ENCODE measurements at places on chromosomes 12 and 14.

- no peak for DNase-seq
Measured at GRCh38 chr14:72519543-72519942, 374.4 kb downstream of the DPF3 start.

- no peak for DNase-seq
Measured at GRCh38 chr12:55723516-55724225, 3.5 kb downstream of the RDH5 start.

DNA sequence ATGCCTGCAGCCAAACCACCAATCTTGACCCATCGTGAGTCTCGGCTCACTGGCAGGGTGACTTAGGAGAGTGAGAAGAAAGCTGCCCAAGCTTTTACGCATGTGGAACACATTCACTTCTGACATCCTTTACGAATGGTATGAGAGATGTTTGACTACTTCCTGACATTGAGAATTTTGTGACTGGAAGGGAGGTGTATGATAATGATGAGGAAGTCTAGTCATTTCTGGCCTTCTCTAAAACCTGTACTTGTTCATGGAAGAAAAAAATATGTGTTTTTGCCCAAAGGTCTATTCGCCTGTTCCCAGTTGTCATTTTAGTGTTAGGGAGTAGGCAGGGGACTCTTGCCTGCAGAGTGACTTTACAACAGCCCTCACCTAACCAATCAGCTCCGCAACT is 227.2 kb upstream of the ATP2B1 start:
- DNase-seq: no peak

DNA sequence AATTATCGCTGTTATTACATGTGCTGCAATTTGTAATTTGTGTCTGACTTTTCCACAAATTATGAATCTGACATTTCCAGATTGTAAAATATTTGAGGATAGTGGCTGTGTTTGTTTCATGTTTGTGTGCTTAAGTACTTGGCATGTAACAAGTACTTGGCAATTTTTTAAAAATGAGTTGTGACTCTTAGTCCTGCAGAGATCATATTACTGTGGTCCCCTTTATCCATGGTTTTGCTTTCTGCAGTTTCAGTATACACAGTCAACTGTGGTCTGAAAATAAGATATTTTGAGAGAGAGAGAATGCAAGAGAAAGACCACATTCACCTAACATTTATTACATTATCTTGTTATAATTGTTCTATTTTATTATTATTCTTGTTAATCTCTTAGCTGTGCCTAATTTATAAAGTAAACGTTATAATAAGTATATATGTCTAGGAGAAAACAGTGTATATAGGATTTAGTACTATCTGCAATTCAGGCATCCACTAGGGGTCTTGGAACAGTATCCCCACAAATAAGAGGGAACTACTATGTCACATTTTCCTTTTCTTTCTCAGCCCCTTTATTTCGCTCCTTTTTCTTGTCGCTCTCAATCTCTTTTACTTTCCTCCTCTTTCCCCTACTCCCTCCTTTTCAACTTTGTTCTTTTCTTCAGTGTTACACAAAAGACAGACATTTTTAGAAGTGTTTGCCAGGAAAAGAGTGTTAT is 176.1 kb downstream of the FUT8 start:
- no peak for DNase-seq

DNA sequence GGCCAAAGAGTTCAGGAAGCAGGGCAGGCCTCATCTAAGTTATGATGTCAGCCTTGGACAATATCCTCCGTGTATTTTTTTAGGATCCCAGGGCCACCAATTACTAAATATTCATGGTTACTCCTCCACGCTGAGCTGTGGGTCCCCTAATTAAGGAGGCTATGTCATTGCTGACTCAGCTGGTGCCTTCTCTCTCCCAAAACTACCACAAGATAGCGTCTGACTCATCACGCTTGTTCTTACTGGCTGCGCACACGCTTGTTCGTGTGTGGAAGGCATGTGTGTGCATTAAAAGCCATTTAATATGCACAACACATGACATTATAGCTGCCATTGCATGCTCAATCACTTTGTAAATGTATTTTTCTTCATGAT is 78.3 kb downstream of the GSC start:
- peak; percentile 68 for DNase-seq

GRCh38 chr12:78376257-78376656 is 488.3 kb upstream of the SYT1 start:
- no peak for DNase-seq

DNA sequence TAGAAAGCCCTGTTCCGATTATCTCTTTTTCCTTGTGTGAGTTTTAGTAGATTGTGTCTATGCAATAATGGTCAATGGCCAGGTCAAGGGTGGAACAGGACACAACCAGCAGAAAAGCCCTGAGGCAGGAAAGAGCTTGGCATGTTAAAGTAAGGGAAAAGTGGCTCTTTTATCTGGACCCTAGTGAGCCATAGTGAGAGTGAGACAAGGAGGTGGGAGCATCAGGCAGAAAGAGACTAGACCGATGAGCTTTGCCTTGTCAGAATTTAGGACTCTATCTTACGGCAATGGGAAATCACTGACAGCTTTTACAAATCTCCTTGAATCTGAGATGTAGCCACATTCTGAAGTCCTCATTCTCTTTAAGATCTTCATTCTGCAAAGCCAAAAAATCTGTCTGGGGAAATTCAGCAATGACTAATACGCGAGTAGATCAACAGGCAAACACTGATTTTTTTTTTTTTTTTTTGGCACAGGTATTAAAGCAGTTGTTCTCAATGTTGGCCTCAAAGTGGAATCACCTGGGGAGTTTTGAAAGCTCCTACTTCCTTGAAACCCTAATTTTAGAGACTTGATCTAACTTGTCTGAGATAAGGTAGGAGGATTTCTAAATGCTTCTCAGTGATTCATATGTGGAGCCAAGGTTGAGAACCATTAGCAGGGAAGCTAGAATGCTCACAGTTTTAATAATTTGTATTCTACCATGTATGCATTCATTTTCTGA is 33.9 kb downstream of the TMEM19 start:
- no peak for DNase-seq

GRCh38 chr12:120093336-120093591 is 23.3 kb downstream of the RAB35 start:
- DNase-seq: no peak

DNA sequence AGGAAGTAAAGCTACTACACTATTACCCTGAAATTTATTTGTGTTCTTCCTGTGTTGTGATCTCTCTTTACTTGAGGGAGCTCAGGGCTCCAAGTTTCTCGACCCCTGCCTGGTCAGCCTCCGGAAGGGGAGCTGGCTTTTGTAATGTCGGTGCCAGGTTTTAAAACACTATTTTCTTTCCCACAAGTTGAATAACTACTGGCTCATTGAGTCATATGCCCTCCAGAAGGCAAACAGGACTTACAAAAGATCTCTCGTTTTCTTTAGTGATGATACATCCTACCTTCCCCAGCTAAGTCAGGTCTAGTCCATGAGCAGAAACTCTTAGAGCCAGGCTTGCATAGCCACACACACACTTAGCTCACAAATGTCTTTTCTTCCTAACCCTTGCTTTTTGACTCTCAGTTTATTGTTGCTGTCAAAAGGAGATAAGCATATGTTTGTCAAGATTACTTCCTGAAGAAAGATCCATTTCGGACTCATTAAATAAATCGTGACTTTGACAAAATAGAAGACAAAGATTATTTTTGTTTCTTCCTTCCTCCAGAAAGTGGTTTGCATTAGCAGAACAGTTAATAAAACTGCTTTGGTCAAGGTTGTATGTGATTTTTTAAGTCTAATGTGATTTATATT is 209.8 kb upstream of the FLRT2 start:
- DNase-seq: peak; percentile 25

GRCh38 chr12:22687361-22688076 is 62.5 kb downstream of the ETNK1 start:
- DNase-seq: peak; percentile 84

DNA sequence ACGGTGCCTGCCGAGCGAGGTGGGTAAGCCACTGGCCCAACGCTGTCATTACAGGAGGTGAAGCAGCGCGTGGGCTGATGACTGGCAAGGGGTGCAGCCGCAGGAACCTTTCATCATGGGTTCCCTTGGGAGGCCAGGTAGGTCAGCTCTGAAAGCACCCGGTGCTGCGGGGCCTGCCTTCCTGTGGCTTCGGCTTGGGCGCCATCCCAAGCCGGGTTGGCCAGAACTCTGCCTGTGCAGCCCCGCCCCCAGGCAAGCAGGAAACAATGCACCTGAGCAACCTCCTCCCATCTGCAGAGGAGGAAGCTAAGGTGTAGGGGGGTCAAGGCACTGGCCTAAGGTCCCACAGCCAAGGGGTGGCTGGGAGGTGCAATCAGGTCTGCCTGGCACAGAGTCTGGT is 20.0 kb upstream of the HHIPL1 start:
- no peak for DNase-seq

DNA sequence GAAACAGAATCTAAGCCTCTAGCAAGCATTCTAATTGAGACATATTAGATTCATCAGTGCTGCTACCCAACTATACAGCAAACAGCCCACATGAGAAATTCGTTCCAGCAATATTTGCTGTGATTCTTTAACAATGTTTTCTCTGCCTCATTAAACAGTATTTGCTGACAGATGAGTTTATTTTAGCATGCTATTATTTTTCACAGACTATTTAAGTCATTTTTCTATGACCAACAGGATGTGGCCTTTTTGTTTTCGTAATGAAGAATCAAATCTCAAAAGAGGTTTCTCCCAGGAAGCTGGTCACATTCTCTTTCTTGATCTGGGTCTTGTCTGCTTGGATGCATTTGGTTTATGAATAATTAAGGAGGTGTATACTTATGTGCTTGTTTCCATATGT is 23.2 kb upstream of the SERPINA12 start:
- DNase-seq: peak; percentile 73

DNA sequence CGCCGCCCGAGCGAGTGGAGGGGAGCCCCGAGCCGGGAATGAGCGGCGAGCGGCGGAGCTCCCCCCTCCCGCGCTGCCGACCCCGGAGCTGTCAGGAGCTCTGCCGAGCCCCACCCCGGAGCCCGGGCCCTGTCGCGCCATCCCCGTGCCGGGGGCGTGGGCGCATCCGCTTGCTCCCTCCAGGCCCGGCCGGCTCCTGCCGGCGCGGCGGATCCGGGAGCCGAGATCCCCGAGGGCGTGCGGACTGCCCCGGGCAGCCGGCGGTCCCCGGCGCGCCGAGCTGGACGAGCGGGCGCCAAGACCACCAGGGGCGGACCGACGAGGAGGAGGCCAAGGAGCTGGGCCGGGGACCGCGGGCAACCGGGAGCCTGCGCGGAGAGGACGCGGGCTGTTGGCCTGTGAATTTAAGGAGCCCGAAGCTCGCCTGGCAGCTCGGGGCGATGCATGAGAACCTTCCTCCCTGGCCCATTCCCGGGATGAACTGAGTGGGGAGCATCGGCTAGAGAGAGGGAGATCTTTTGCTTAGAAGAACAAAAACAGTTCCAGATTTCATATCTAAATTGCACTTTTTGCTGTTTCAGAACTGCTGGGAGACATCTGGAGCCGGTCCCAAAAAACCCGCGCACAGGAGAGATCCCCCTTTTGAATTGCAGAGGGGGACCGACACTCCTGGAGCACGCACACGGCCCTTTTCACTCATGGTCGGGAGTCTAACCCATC is 2.0 kb downstream of the PTHLH start:
- DNase-seq: peak; percentile 37

GRCh38 chr12:28857369-28857768 is 291.7 kb upstream of the FAR2 start:
- no peak for DNase-seq

GRCh38 chr12:78343657-78344056 is 513.0 kb downstream of the NAV3 start:
- no peak for DNase-seq

- DNase-seq: peak; percentile 88
Measured at GRCh38 chr12:95633049-95633731, 81.9 kb upstream of the USP44 start.

DNA sequence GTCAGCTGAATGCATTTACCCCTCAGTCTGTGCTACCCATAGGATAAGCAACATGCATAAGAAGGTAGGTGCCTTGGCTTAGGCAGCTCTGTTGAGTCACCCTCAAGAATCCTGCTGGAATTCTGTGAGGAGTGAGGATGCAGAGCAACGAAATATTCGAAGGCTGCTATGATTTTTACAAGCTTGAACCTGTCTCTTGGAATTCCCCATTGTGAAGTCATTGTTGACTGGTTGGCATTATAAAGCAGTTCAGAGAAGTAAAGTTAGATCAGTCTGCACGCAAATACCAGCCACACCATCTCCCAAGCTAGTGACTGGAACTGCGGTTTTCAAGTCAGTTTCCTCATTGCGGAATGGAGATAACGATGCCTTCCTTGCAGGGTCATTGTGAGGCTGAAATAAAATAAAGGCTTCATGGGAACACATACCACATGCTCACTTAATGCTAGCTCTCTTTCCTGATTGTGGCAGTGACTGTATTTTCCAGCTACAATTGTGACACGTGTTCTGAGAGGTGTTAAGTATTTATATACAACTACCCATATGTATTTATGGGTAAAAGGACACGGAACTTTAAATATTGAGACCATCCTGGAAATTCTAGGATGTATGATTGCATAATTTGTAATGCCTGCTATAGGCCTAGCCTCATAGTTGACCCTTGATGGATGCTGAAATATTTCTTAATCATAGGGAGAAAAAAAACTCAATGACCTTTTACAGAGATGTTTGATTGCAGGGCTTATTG is 96.7 kb downstream of the ETV6 start:
- DNase-seq: peak; percentile 58

DNA sequence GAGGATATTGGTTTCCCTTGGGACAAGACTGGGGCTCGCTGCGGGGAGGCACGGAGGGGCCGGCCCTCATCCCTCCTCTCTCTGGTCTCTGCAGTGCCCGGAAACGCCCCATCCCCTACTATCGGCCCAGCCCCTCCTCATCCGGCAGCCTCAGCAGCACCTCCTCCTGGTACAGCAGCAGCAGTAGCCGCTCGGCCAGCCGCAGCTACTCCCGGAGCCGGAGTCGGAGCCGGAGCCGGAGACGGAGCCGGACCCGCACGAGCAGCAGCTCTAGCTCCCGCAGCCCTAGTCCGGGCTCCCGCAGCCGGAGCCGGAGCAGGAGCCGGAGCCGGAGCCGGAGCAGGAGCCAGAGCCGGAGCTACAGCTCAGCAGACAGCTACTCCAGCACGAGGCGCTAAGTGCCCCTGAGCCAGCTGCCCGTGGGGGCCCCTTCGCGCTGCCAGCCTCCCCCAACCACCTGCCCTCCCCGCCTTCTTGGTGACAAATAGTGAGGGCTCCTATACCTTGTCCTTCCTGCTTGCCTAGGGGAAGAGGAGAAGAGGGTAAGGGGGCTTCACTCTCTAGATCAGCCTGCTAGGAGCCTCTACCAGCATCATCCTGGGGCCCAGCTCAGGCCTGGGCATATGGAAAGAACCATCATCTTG is 22.2 kb upstream of the HSPB8 start:
- no peak for DNase-seq

GRCh38 chr12:57430112-57430930 is 522 bp downstream of the R3HDM2 start:
- DNase-seq: no peak

DNA sequence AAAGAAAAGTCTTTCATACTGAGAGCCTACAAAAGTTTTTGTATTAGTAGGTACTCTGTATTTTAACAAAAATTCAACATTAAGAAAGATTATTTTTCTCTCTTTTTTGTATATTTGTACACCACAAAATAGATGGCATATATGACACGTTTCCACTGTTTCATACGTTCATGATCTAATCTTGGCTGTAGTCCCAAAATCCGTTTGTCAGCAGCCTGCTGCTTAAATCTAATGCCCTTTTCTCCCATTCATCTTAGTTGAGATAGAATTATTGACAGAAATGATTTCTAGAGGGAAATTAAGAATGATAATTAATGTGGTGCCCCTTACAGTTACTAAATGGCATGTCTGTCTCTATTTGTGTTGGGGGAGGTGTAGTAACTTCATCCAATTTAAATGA is 140.7 kb upstream of the NOVA1 start:
- DNase-seq: no peak

GRCh38 chr12:52350021-52350620 is 17.2 kb downstream of the KRT85 start:
- no peak for DNase-seq

GRCh38 chr14:99459481-99460100 is 21.1 kb downstream of the SETD3 start:
- no peak for DNase-seq

All from fibroblast of skin of back (primary cell).